ENCODE measurements at places on chromosomes 11 and 22.
A peak's percentile ranks its signal among the peaks of the same experiment; 100 is the strongest.

DNA sequence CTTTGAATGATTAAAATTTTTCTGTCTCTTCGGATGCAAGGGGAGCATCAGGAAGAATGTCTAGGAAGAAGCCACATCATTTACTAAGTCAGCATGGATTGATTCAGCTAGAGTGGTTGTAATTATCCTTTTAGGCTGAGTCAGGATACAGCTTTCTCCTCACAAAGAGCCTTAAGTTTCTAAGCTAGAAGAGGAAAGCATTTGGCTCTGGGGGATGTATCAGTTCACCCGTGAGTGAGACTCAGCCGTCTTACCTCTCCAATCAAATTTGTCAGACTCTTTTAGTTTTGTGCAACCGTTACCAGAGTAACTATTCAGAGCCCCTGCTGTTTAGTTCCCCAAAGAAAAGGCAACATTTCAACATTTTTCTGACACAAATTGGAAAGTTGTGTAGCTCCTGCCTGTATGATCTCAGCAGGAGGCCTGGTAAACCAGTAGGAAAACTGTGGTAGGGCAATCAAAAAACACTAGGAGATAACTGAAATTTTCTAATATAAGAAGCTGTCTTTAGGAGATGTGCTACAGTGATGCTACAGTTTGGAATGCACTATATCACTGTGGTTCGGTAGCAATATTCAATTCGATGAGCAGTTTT is 432.4 kb upstream of the LUZP2 start:
- H3K27ac ChIP-seq, result no peak overlapping the region
- H3K4me1 ChIP-seq, result peaks cover 4% of the 10 kb centered on the region
- no peaks in the 10 kb centered on the region for H3K27me3 ChIP-seq
- DNase-seq, result no peak

DNA sequence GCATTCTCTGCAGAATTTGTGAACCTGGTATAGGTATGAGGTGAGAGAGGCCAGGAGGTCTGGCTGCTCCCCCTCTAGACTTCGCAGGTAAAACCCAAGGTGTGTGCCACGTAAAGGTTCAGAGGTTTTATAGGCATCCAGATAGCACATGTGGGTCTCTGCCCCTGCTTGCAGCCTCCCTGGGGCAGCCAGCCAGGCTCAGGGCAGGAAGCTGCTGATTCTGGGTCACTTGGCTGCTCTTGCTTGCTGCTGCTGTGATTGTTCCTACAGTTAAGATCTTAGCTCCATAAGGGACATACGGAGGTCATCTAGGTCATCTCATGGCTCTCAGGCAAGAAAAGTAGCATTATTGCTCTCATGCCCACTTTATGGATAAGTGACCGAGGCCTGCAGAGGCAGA is 30.2 kb downstream of the ZBTB16 start:
- H3K27me3 ChIP-seq, result no peaks in the 10 kb centered on the region
- peak overlapping the region; percentile 17 for H3K27ac ChIP-seq
- no peak for DNase-seq
- H3K4me3 ChIP-seq, result no peak overlapping the region
- no peaks in the 10 kb centered on the region for H3K36me3 ChIP-seq

GRCh38 chr22:44422746-44423380 is 75.2 kb downstream of the RTL6 start:
- H3K27ac ChIP-seq, result no peak overlapping the region
- no peak for DNase-seq
- peaks cover 5% of the 10 kb centered on the region for H3K36me3 ChIP-seq
- H3K27me3 ChIP-seq, result no peaks in the 10 kb centered on the region

- peaks cover 3% of the 10 kb centered on the region for H3K36me3 ChIP-seq
- H3K4me3 ChIP-seq, result no peak overlapping the region
- no peak for DNase-seq
- H3K4me1 ChIP-seq, result no peaks in the 10 kb centered on the region
- no peaks in the 10 kb centered on the region for H3K27me3 ChIP-seq
- no peak overlapping the region for H3K27ac ChIP-seq
Observed at GRCh38 chr11:117849781-117850414, 25.4 kb upstream of the FXYD2 start.

DNA sequence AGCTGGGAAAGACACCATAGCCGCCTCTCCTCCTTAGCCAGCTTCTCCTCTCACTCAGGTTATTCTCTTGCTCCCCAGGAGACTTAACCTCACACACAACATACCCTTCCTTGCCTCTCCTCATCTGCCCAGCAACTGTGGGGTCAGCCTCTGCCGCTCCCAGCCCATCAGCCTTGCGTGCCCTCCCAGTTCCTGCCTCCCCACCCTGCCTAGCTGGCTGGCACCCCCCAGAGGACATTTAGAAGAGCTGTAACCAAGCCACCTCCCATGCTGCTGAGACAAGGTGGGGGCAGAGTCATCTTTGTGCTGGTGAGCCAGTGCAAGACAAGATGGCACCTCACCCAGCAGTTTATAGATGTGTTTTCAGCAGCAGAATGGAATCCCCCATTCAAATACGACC is 38.2 kb downstream of the TOM1 start:
- H3K27me3 ChIP-seq, result no peaks in the 10 kb centered on the region
- H3K27ac ChIP-seq, result no peak overlapping the region
- H3K4me3 ChIP-seq, result no peak overlapping the region
- peaks cover 16% of the 10 kb centered on the region for H3K36me3 ChIP-seq
- no peaks in the 10 kb centered on the region for H3K4me1 ChIP-seq

DNA sequence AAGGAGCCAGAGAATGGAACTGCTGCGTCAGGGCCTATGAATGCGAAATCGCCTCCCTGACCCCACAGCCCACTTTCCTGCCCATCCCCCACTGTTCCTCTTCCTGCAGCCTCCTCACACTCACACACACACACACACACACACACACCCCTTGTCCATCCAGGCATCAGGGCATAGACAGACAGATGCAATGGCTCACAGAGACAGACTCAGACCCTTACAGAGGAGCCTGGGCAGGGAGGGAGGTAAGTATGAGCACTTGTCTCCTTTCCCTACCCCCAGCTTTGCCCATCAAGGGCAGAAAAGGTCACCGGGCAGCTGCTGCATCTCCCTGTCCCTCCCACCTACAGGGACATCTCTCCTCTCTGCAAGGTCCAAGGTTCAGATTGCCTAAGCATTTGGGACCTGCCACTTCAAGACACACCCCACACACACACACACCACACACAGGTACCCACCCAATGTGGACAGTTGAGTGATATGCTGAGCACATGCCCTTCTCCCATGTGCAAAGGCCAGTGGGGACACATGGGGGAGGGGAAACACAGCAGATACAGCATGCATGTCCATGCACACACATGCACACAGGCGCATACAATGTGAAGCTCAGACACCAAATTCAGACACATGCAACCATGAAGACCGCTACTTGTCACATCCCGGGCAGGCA is 2.0 kb upstream of the NRXN2 start:
- H3K4me3 ChIP-seq, result no peak overlapping the region
- DNase-seq, result peak; percentile 11
- no peaks in the 10 kb centered on the region for H3K4me1 ChIP-seq
- H3K36me3 ChIP-seq, result no peaks in the 10 kb centered on the region

- no peak for DNase-seq
- H3K4me1 ChIP-seq, result peaks cover 9% of the 10 kb centered on the region
- no peak overlapping the region for H3K4me3 ChIP-seq
- H3K27me3 ChIP-seq, result no peaks in the 10 kb centered on the region
- H3K36me3 ChIP-seq, result no peaks in the 10 kb centered on the region
Observed at GRCh38 chr22:40056559-40056958, 61.8 kb downstream of the FAM83F start.

- peak; percentile 59 for DNase-seq
- H3K4me1 ChIP-seq, result no peaks in the 10 kb centered on the region
- H3K36me3 ChIP-seq, result no peaks in the 10 kb centered on the region
Observed at GRCh38 chr11:2728663-2729332, 29.0 kb upstream of the KCNQ1OT1 start.

DNA sequence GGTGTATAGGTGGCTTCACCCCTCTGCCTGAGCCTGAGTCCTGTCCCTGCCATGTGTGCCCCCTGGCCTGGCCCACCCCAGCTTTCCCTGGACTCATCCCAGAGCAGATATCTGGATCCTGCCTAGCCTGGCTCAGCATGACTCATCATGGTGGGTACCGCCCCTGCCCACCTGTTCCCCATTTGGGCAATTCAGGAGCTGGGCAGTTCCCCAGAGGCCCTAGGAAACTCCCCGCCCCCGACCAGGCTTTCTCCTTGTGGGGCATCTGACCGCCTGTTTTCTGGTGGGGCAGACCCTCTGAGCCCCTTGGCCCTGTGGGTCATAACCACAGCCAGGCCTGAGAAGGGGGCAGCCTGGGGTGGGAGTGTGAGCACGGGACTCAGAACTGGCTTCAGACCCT is 4.4 kb downstream of the TSPO start:
- no peaks in the 10 kb centered on the region for H3K27me3 ChIP-seq
- no peak overlapping the region for H3K27ac ChIP-seq

- no peaks in the 10 kb centered on the region for H3K27me3 ChIP-seq
- no peak overlapping the region for H3K27ac ChIP-seq
- no peak overlapping the region for H3K4me3 ChIP-seq
- peak; percentile 63 for DNase-seq
Observed at GRCh38 chr11:112903340-112903739, 57.9 kb upstream of the NCAM1 start.

DNA sequence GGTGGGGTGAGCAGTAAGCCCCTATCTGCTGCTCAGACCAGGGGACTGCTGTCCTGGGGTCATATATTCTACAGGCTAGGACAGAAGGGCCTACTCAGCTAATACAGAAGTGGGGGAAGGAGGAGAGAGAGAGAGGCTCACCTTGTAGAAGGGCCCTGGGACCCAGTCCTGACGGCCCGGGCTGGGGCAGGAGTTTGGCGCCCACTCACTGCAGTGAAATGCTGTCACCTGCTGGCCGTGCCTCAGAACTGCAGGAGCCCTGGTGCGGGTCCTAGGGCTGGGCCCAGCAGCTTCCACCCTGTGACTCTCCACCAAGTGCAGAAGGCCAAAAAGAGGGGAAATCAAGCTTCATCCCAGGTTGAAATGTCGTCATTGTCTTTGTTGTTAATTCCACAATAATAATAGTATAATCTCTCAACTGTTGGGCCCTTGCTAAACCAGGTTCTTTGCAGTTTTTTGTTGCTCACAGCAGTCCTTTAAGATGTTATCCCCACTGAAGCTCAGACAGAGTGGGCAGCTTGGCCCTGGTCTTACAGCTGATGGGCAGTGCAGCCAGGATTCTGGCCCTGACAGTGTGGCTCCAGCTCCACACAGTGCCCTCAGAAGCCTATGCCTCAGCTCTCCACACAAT is 29.6 kb downstream of the TRIM29 start:
- H3K27me3 ChIP-seq, result peaks cover 8% of the 10 kb centered on the region
- no peak overlapping the region for H3K27ac ChIP-seq
- peak; percentile 62 for DNase-seq
- no peaks in the 10 kb centered on the region for H3K36me3 ChIP-seq
- H3K4me1 ChIP-seq, result no peaks in the 10 kb centered on the region

- DNase-seq, result no peak
- H3K36me3 ChIP-seq, result peaks cover 5% of the 10 kb centered on the region
- no peak overlapping the region for H3K4me3 ChIP-seq
- H3K27ac ChIP-seq, result no peak overlapping the region
- no peaks in the 10 kb centered on the region for H3K4me1 ChIP-seq
Observed at GRCh38 chr11:57402188-57403002, 11.9 kb upstream of the PRG2 start.

GRCh38 chr11:113242767-113243397 is 71.5 kb upstream of the TTC12 start:
- no peak overlapping the region for H3K4me3 ChIP-seq
- H3K4me1 ChIP-seq, result peaks cover 25% of the 10 kb centered on the region
- H3K36me3 ChIP-seq, result no peaks in the 10 kb centered on the region

Measured in lung (tissue), 17 donors.